ENCODE measurements at places on chromosomes 11 and 22.

DNA sequence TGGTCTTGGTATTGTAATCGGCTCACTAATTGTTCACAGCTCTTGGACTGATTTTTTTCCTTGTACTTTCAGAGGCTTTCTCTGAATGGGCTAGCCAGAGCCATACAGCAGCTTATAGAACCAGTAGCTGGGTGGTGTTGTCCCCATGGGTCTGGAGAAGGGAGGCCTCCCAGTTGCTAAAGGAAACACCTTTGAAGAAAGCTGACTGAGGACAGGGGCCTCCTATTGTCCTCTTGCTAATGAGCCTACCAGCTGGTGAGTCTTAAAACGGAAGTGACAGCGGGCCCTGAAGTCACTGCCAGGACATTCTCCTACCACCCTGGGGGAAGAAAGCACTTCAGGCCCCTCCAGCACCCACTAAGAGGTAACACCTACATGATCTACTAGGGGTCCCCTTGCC, 9.9 kb downstream of the FADS3 start:
- no peak for DNase-seq

DNA sequence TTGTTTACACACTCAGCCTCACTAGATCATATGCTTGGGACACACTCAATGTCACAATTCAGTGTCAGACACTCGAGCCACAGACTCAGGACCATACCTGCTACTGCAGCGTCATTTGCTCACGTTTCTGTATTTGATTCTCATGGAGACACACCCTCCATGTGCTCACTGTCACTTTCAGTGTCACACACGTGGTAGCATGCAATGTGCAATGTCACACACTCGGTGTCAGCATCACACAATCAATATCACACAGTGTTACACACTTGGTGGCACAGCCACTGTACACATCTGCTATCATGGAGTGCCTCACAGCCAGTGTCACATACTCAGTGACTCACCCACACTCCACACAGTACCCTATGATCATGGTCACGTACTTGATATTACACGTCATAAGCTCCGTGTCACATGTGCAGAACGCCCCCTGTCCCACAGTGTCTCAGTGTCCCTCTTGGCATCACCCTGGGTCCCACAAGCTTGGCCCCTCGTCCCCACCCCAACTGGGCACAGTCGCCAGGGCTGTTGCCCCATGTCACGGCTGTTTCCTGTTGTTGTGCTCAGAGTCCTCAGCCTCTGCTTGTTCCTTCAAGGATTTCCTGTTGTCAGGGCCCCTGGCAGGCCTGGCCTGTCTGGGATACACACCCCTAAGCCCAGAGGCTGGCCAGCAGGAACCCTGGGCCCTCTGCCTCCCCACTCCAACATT, 49.6 kb downstream of the PDE2A start:
- DNase-seq = no peak

DNA sequence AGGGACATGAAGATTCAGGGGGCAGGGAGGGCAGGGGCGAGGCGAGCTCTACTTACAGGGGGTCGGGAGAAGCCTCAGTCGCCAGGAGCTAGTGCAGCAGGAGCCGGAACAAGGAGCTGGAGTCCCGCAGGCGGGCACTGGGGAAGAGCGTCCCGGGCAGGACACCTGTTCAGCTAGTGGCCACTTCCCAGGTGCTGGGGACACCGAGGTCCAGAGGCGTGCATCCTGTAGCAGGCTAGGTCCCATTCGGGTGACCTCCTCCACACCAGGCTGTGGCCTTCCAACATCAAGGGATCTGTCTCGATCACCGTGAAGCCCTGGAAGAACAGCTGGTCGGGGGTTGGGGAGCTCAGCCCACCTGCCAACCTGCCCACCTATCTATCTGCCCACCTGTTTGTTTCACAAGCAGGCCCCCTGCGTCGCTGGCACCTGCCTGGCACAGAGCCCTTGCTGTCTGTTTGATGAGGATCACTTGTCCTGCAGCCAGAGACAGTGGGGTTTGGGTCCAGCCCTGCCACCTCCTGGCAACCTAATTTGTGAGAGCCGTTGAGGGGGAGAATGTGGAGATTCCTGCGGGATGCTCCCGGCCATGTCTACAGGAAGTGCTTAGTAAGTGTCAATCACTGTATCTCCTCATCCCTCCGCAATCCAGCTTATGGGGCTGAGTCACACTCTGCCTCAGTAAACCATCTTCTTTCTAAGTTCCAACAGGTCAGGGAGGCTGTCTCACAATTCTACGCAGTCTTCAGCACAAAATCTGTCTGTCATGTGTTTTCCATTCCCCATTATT, 940.9 kb downstream of the BRD1 start:
- DNase-seq = no peak

GRCh38 chr11:75543806-75544205, 18.1 kb upstream of the GDPD5 start:
- no peak for DNase-seq

GRCh38 chr22:35605369-35605680, 11.8 kb downstream of the MB start:
- no peak for DNase-seq

DNA sequence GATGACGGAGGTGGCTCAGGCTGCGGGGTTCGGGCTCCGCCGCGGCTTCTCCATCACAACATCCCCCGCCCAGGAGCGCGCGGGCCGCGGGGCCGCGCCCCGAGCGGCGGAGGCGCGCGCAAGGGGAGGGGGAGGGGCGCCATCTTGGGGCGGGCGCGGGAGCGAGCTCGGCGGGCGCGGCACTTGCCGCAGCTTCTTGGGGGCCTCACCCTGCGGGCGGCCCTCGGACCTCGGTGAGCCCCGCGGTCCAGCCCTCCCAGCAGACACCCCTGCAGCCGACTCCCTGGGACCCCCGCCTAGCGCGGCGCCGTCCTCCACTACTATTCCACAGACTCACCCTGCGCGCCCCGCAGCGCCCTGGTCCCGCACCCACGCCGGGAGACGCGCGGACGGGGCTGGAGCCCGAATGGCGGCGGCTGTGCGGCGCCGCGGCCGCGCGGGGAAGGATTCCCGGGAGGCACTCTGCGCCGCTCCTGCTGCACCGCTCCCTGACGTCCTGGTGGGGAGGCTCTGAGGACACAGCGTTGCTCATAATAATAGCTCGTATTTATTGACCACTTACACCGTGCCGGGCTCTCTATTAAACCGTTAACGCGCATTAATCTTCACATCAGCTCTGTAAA, at the start of gene APBB1:
Gene APBB1, minus strand, starts transcription at position 86 of the 623 bp plus-strand sequence. CDS start 7,747 bp downstream, outside the sequence.
- peak; percentile 50 for DNase-seq

DNA sequence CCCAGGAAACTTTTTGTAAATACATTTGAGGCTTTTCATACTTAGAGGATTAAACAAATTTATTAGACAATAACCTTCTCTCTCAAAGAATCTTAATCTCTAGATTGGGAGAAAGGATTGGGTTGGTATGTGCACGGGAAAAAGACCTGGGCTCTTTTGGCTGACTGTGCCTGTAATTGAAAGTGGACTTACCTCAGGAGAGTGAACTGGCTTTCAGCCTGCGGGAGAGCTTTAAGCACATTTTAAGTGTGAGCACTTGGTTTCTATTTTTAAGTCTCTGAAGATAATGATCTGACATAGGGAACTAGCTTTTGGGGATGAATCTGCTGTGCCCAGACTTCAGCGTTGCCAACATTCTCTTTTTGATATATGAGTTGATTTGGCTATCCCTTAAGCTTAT, 35.8 kb downstream of the UVRAG start:
- no peak for DNase-seq

GRCh38 chr11:102611291-102611690, 13.8 kb downstream of the MMP20 start:
- no peak for DNase-seq

DNA sequence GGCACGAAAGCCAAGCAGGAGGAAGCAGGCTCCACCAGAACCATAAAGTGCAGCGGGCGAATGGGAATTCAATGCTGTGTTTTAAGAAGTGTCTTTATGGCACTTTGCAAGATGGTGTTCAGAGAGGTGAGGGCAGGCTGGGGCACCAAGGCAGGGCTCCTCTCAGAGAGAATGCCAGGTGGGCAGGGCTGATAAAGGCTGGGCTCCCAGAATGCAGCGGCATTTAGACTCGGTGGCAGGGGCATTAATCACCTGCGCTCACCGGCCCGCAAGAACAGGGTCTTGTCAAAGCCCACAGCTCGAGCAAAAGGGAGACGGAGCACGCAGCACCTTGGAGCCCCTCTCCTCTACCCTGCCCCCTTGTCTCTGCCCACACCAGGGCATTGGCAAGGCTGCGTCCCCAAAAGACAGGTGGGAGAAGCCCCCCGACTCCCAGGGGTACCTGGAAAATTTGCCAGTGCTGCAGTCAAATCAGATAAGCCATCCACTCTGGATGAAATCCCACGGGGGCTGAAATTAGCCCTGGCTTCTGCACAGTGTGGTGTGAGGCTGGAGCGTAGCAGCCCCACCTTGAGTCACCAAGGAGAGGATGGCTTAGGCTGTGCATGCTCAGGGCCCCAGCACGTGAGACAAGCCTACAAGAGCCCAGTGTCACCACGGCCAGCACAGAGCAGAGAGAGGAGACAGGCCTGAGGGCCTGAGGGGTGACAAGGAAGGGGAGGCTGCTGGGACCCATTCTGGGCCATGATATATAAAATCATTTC, 8.1 kb downstream of the MACROD1 start:
- no peak for DNase-seq

DNA sequence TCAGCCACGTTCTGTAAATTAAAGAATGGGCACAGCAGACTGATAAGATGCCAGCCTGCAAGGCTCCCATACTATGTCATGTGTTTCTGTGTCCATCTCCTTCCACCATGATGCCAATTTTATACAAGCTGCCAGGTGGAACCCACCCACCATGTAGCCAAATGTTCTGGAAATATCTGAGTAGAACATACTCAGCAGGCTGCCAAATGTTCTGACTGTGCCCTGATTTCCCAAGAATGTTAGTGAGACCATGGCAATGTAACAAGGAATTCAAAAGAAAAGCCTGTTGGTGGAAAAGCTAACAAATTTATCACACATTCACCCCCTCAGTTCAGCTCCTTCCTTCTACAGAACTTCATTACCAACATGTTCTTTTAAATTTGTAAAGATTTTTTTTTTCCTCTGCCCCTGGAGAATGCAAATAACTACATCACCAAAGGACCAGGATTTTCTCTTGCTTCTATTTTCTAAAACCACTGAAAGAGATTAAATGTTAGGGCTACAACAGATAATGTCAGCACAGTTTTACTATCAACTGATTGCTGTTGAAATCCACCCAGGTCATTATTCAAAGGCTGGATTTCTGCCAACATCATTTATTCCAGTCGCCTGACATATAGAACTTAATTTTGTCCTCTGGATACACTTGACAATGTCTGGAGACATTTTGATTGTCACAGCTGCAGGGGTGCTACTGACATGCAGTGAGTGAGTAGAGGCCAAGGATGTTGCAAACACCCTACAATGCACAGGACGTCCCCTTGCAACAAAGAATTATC, 3.1 kb downstream of the DMC1 start:
- no peak for DNase-seq

DNA sequence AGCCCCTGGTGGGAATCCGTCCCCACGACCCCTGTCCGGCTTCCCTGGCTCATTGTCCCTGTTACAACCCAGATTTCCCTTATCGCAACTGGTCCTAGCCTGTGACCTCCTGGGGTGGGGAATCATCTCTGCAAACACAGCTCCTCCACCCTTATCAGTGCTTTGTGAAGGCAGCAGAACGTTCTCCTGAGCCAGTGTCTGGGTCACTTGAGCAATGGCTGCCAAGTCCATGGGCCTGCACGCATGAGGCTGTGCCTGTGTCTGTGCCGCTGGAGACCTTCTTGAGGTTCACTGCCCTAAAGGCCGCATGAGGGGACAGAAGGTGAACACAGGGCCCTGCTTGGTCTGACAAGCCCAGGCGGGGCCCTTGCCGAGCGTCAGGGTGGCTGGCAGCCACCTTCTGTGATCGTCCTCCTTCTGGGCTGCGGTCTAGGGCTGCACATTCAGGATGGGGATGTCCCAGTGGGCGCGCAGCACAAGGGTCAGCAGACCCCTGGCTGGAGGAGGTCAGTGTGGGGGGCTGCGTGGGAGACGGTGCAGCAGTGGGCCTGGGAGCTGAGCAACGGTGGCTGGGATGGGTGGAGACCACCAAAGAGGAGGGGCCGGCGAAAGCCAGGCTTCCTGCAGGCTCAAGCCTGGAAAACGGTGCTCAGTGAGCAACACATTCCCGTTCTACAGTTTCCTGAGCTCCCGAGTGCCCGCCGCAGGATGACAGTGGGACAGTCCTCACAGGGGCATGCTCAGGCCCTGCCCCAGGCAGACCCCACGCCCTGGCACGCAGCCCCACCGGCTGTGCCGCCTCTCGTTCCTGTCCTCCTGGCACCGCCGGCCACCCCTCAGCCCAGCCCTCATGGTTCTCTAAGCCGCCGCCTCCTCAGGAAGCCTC, 74.1 kb downstream of the CDKN1C start:
- DNase-seq = no peak

DNA sequence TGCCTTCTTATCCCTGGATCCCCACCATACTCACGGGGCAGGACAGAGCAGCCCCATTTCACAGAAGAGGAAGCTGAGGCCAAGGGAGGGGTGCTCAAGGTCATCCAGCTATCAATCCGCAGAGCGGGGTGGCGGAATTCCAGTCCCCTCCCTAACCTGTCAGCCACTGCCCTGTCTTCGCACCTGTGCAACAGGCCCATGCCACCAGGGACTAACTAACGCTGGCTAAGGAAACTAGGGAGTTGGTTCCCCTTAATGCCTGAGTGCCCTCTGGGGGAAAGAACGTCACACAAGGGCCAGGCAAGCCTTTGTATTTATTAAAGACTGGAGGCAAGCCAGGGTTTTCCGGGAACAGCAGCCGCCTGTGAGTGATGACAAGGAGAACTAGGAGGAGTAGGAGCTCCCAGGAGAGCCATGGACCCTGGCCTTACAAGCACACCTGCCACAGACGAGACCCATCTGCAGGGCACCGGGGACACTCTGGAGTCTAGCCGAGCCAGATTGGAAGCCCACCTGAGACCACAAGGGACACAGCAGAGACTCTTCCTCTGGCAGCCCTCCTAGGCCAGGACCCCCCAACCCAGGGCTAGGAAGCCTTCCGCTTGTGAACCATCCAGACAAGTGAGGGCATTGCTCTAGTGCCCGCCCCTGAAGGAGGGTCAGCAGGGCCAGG, 64.4 kb downstream of the MYH9 start:
- DNase-seq = peak; percentile 47

- DNase-seq = no peak
Measured at GRCh38 chr11:68282141-68282860, 10.5 kb upstream of the C11orf24 start.

- peak; percentile 1 for DNase-seq
Measured at GRCh38 chr11:14125529-14125928, 163.0 kb downstream of the SPON1 start.

- DNase-seq = peak; percentile 27
Measured at GRCh38 chr11:27995083-27995482, 112.9 kb downstream of the KIF18A start.

- DNase-seq = no peak
Measured at GRCh38 chr11:75173336-75173735, 22.4 kb downstream of the SLCO2B1 start.

- no peak for DNase-seq
Measured at GRCh38 chr22:33476716-33477115, 418.5 kb upstream of the SYN3 start.

GRCh38 chr11:59615120-59615636, 396 bp downstream of the OSBP start:
- DNase-seq = no peak

DNA sequence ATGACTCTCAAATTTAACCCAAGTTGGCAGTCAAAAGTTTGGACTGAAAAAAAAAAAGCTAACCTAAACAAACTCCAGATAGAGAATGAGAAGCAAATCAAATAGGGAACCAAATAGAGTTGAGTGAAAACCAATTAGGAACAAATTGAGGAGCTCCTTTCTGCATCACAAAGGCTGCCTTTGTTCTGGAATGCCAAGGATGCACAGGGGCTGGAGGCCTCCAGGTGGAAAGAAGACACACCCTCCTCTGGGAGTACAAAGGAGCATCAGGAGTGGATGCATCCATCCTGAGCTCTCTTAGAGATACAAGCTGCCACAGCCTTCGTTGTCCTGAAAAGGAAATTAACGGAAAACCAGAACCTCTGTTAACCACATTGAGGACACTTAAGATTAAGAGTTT, 73.3 kb downstream of the MRGPRX1 start:
- no peak for DNase-seq
